ENCODE measurements at places on chromosomes 3 and 15.

GRCh38 chr3:42507761-42508335, 5.4 kb downstream of the VIPR1 start:
- DNase-seq: no peak

- DNase-seq: no peak
Observed at GRCh38 chr3:16821053-16821452, 63.7 kb upstream of the PLCL2 start.

DNA sequence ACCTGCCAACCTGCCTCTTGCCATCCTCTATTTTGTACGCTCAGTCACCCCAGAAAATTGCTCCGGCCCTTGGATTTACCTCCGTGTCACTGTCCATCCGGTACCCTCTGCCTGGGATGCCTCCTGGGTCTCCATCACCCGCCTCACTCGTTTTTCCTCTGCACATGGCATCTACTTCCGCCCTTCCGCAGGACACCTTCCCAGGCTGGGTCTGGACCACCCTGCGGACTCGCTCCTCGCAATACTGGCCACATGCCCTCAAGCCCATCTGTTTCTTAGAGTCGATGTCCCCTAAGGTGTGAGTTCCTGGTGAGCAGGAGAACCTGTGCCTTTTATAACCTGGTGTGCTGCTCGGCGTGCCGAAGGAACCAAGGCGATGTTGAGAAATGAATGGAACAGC, 58.5 kb downstream of the APBA2 start:
- no peak for DNase-seq

DNA sequence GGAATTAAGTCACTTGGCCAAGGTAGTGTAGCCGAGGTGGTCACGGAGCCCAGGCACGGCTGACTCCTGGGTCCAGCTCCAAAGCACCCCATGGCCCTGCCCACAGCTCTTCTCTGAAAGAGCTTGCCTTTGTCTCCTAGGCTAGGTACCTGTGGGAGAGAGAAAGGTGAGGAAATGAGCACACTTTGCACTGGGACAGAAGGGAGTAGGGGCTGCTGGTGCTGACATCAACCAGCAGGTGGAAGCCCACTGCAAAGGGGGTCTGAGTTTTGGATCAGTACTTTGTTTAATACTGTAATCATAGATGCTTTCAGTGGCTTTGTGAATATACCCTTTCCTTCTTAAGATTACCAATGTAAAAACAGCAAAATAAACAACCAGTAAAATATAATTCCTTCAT, 128.3 kb upstream of the EIF1B start:
- DNase-seq: no peak

DNA sequence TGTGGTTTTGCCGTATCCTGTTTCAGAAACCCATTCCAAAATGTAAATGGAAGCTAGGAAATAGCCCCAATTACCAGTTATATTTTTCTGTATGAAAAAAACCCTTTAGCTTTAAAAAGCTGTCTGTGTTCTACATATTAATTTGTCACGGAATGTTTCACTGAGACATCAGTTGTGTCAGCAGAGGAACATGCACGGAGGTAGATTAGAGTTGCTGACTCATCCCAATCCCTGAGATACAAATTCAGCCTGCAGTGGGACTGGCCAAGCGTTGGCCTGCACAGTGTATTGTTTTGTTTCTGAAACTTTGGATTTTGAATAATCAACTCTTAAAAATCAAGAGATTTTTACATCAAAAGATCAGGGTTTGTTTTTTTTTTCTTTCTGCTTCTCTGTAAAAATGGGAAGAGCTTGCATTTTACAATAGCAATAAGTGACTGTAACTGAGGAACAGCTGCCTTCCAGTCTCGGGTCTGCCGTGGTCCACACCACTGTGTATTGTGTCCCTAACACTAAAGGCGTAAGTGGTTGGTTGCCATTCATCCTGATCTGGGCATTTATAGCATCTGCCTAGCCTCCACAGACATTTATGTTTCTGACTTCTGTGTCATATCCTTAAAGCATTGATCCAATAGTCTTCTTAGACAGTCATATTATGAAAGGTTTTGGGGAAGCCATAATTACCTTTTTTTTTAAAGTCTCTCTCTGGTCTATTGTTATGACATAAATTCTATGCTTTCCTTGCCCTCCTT, 218.1 kb downstream of the ADAMTSL3 start:
- no peak for DNase-seq

- DNase-seq: no peak
Observed at GRCh38 chr3:8629151-8630021, 15.2 kb downstream of the SSUH2 start.

DNA sequence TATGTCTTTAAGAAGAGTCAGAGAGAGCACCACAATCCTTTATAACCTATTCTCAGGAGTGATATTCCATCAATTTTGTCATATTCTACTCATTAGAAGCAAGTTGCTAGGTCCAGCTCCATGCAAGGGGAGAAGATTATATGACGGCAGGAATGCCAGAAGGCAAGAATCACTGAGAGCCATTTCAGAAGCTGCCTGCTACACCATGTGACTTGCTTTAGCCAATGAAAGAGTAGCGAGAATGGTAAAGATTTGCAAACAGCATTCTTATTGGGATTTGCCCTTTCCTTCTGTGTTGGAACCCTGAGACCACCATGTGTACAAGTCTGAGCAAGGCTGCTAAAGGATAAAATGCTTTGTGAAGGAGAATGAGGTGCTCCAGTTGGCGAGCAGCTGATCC, 4.5 kb upstream of the C3orf70 start:
- DNase-seq: no peak

DNA sequence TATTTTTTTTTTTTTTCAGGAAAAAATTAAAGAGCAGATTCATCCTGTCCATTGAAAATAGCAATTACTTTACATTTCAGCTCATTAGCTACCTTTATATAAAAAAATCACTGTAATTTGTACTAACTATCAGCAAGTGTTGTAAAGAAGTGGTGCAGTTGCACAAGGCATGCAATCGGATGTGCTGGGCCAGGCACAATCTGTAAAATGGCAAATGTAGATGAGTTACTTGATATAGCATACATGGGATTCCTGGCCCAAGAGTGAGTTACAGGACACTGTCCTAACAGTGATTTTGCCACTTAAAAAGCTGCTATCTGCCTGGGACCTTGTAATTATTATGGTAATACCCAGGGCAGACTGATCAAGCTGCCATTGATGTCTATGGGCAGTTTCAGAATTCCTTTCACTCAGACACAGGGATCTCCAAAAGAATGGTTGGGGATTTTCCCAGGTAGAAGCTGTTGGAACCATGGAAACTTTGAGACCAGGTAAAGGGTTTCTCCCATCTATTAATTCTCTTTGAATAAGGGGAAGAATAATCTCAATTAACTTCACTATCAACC, 182.2 kb upstream of the ICE2 start:
- DNase-seq: no peak

GRCh38 chr3:15892311-15893227, 94.8 kb upstream of the ANKRD28 start:
- no peak for DNase-seq

DNA sequence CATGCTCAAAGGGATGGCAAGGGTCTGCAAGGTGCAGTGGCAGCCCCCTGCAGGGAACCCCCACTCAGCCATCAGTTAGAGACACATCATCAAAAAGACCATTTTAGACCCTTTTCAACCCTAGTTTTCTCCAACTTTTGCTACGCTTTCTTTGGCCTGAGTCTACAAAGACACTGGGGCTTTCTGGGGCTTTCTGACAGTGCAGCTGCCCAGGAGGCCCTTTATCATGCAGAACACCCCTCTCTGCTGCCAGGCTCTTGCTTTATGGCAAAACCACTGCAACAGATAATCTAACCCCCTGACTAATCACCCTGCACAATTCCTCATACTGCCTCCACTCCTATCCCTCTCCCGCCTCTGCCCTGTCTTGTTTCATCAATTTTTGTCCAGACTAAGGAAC, 2.4 kb downstream of the NMNAT3 start:
- DNase-seq: no peak

DNA sequence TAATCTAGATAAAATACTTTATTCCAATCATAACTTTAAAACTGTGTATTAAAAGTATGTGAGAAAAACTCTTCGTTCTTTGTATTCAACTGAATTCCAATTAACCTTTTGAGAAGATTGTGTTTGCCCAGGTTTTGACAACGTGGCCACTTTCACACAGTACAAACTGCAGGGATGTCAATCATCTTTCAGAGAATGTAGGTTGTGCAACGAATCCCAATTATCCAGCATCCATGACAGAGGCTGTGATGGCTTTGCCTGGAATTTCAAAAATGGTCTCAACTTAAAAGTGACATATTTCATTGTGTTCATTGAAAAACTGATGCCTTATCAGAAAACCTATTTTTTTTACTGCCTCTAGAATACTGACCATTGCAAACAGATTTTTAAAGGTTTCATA, 615.1 kb upstream of the KCNMB2 start:
- no peak for DNase-seq

DNA sequence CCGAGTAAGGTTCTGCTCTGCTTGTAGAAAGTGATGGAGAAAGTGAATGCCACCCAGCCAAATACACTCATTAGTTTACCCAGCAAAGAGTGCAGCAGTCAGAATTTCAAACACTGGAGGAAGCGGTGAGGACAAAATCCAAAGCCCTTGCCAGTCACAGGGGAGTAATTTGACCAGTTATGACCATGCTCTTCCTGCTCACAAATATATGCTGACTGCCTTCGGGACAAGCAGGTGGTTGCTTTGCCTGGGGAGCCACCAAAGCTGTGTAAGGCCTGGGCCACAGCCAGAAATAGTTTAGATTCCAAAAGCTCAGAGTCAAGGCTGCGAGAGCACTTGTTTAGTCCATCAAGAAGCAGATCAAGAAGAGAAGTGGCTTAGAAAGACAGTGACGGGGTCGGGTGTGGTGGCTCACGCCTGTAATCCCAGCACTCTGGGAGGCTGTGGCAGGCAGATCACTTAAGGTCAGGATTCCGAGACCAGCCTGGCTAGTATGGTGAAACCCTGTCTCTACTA, 51.0 kb upstream of the ATP13A3 start:
- DNase-seq: no peak

- DNase-seq: no peak
Observed at GRCh38 chr15:81038975-81039607, 38.4 kb downstream of the TLNRD1 start.

DNA sequence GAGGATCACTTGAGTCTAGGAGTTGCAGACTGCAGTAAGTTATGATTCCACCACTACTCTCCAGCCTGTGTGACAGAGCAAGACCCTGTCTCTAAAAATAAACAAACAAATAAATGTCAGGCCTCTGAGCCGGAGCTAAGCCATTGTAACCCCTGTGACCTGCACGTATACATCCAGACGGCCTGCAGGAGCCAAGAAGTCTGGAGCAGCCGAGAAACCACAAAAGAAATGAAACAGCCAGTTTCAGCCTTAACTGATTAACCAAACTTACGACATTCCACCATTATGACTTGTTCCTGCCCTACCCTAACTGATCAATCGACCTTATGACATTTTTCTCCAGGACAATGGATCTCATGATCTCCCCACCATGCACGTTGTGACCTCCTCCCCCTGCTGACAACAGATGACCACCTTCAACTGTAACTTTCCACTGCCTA, 32.5 kb upstream of the ZKSCAN7 start:
- DNase-seq: no peak

GRCh38 chr15:74432968-74433591, 678 bp downstream of the SEMA7A start:
- no peak for DNase-seq

DNA sequence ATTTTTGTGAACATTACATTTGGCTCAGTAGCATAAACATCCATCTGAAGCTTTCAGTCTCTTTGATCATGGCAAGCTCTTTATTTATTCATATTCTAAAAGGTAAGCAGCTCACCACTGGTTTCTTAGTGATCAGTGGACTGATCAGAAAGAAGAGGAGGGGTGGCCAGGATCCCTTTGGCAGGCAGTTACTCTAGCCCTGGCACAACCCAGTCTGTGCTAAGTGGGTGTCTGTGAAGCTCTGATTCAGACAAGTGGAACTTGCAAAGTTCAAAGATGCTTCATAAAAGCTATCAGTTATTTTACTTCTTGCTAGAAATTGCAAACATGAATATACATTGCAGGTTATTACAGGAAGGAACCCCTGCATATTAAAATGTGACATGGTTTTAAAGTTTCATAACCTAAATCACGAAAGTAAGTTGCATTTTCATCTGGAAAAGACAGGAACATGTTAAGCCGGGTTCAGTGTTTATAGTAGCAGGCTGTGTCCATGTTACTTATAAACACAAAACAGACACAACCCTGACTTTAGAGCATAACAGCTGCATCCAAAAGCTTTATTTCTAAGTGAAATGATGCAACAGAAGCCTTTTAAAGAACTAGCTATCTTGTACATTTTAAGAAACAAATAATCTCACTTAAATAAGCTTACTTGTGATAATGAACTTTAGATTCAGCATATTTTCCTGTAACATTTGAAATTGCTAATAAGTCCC, 785.3 kb downstream of the MCTP2 start:
- DNase-seq: no peak

DNA sequence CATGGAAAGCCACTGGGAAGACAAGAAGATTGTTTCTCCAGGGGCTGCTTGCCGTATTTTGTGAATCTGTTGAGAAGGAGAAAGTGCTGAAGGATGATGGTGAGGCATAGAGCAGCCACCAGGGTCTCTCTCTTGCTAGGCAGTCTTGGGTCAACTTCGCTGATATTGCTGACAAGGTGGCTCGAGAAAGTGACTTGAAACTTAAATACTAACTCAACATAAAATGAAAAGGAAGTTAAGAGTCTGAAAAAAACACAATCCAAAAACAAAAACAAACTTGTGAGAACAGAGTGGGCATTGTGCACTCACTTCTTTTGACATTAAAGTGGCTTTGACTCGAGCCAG, 90.1 kb downstream of the CHST2 start:
- DNase-seq: no peak

GRCh38 chr3:12454076-12454815, 30.0 kb upstream of the TSEN2 start:
- DNase-seq: no peak

DNA sequence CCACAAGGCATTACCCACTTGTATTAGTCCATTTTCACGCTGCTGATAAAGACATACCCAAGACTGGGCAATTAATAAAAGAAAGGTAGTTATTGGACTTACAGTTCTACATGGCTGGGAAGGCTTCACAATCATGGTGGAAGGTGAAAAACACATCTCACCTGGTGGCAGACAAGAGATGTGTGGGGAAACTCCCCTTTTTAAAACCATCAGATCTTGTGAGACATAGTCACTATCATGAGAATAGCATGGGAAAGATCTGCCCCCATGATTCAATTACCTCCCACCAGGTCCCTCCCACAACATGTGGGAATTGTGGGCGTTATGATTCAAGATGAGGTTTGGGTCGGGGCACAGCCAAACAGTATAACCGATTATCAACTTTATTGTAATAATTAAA, 17.0 kb upstream of the CMC1 start:
- DNase-seq: no peak

DNA sequence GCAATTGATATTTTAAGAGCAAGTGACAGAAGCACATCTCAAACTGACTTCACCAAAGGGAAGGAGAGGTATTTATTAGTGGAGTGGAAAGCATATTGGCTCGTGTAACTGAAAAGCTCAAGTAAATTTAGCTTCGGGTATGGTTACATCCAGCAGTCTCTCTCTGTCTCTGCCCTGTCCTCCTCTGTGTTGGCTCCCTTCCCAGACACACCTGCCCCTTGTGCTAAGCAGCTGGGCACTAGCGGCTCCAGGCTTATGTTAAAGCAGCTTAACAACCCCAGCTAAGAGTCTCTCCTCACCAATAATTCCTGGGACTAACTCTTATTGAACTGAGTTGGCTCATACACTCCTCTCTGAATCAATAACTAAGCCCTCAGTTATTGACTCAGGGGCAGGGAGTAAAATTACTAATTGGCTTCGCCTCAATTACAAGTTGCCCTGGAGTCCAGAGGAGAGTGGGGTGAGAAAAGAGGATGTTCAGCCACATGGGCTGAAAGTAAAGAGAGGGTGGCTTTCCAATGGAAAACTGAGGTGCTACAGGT, 12.8 kb upstream of the SH3BP5 start:
- no peak for DNase-seq

- DNase-seq: no peak
Observed at GRCh38 chr3:184968115-184968514, 156.1 kb downstream of the VPS8 start.
